ENCODE measurements at places on chromosomes 4 and X.
A peak's percentile ranks its signal among the peaks of the same experiment; 100 is the strongest.

DNA sequence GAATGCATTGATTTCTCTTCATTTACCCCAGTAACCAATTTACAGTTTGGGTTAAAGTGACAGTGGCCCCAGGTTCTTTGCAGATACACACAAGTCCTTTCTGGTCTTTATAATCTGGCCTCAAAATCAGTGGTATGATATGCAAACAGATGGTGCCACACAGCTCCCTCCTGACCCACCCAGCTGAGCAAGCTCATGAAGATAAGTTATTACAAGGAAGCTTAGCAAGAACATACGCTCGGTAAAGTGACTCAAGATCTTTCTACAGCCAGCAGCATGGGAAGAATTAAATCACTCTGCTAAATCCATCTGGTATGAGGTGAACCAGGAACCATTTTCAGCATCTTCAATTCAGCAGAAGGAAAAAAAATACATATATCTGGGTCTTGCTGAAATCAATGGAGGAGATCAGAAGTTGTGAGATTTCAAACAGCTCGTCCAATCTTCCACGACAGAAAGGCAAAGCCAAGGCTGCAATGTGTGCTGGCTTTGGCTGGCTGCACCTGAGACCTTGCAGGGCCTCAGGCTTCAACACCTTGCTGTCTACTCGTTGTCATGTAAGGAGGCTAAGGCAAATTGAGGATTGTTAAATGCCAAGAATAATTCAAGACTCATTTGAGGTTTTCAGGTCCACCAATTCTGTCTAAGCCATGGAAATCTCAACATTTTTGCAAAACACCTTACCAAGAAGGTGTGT lies 28.2 kb downstream of the SEL1L3 start:
- DNase-seq = no peak

- no peak for DNase-seq
Measured at GRCh38 chr4:41749631-41750039, 1.1 kb upstream of the PHOX2B start.

DNA sequence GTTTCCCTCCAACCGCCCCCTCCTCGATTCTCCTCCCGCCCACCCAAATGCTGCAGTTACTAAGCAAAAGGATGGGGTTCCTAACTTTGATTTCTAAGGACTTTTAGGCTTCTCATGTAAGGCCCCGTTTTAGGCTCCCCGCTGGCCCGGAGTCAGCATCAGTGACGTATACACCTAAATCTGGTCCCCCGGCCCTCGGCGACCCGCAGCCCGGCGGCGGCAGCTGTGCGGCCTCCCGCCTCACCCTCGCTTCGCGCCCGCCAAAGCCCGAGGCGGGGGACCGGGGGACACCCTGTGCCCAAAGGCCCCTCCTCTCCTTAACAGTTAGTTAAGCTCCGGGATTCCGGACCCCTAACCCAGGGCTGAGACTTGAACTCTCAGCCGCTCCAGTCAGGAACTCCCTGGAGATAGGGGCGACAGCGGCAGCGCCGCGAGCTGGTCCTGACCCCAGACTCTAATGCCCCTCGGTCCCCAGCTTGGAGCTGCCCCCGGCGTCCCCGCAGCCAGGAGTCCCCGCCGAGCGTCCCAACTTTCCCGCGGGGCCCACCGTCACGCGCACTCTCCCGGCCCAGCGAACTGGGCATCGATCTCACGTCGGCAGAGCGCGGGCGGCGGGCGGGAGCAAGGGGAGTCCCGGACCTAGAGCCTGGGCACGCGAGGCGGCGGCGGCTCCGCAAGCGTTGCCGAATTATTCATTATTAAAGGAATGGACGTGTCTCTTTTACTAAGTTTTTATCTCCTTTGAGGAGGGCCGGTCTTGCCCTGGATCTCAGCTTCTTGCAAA lies 1.5 kb upstream of the NR3C2 start:
- DNase-seq = peak; percentile 1

DNA sequence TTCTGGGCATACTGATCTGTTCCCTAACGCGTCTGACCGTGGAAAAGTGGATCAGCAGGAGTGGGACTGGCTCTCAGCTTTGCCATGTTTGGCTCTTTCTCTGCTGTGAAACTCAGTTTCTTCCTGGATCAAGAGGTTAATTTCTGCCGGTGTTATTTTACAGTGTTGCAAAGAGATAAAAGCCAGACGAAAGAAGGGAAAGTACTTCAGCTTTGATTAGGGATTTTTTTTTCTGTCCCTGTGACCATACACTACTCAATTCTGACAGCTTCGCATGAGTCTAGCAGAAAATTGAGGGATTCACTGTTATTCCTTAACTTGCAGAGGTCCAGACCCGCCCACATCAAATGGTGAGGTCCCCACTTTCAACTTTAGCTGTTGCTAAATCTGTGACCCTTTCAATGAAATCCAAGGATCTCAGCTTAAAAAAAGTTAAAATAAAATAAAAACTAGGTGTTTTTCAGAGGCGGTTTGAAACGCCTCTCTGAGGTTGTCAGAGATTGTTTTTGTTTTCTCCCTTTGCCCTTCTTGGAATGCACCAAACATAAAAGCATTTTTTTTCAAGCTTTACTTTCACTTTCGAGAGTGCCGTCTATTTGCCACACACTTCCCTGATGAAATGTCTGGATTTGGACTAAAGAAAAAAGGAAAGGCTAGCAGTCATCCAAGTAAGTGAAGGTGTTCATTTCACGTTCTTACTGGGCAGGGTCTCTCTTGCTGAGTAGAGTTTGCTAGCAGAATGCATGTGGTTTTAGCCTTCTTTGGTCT lies at the start of gene TLR3:
Gene TLR3 (plus strand): TSS at position 576 of the 768 bp plus-strand sequence. CDS start 7,464 bp downstream, outside the sequence.
- DNase-seq = no peak

- no peak for DNase-seq
Measured at GRCh38 chr4:28093071-28093470, 1232.4 kb downstream of the STIM2 start.

Data from stimulated activated CD8-positive, alpha-beta memory T cell treated with anti-CD3 and anti-CD28 coated beads, Interleukin-4, amount 100 ng/mL, for 1 hour (primary cell).